ENCODE measurements at places on chromosomes 1 and 21.
A peak's percentile ranks its signal among the peaks of the same experiment; 100 is the strongest.

- no peak for DNase-seq
These were observed 90.0 kb downstream of the HFM1 start for GRCh38 chr1:91314643-91315042.

GRCh38 chr1:235995511-235995910 lies 69.4 kb downstream of the NID1 start:
- no peak for DNase-seq

DNA sequence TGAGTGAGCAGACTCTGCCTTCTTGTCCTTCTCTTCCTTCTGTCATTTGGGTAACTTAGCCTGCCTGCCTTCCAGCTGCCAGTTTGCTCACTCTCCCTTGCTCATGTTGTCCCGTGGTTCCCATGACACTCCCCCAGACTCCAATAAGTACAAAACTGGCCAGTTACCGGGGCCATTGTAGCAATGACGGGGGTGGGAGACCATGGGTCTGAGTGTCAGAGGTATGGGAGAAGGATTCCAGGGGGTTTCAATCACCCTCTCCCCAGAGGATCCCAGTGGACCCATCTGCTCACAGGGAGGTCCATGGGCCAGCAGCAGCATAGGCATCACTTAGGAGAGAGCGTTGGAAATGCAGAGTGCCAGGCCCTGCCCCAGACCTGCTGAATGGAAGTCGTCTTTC lies 51.3 kb downstream of the CAPN9 start:
- DNase-seq, result no peak

DNA sequence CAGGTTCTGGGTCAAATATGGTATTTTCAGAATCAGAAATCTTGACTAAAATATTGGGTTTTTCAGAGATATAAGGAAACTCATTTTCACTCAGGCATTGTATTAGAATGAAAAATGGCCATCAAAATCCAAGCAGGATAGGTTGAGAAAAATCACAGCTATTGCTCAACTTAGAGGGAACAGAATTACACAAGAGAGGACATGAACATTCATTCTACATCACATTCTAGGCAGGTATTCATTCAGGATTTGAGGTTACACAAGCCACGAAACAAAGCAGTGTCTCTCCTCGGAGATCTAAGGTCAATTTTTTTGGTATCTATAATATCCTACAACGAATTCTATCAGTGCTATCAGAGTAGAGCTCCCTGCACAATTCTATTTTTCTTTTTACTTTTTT lies 163.6 kb upstream of the HP1BP3 start:
- no peak for DNase-seq

GRCh38 chr21:39094087-39094780 lies 89.0 kb downstream of the PSMG1 start:
- DNase-seq, result no peak

DNA sequence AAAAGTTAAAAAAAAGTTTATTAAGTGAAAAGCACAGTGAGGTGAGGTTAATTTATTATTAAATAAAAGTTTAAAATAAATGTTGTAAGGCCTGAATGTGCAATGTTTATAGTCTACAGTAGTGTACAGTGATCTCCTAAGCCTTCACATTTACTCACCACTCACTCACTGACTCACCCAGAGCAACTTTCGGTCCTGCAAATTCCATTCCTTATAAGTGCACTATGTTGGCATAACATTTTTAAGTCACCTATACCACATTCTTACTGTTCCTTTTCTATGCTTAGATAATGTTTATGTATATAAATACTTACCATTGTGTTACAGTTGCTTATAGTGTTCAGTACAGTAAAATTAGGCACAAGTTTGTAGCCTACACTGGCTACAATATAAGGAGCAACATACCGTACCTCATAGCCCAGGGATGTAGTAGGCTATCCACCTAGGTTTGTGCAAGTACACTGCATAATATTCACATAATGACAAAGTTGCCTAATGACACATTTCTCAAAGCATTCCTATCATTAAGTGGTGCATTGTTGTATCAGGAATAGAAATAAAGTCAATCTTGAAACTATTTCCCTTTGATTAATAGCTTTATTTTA lies 426.5 kb upstream of the BRINP3 start:
- no peak for DNase-seq

DNA sequence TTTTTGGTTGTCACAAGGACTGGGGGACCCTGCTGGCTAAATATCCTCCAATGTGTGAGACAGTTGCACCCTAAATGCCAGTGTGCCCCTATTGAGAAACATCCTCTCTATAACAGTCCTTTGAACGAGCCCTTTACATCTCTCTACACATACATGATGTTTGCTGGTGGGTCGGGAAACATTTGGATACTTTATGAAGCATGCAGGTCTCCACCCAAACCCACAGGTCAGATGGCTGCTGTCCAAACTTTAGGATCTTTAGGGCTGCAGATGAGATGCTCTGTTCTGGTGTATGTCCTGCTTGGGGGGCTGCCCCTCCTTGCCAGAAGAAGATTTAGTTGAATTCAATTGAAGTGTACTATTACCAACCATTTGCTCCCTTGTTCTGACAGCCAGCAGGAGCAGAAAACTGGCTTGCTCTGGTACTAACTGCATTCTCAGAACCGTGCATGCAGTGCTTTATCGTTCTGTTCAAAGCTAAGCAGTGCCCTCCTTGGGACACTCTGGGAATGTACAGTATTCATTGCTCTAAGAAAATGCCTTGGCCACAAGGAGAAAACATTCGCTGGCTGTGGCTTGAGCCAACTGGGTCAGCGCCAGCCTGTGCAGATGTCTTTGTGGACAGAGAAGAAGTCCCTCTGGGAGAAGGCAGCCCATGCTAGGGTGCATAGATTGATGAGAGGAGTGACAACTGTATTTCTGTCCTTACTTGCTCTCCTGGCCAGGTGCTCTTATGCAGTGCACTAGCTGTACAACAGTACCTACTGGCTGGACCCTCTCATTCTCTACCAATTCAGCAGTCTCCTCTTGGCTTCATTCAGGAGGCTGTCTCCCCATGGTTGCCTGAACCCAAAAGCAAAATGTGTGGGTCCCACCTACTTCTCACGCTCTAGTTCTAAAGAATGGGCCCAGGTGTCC lies 61.4 kb upstream of the DIRAS3 start:
- DNase-seq, result no peak

GRCh38 chr1:107557095-107557494 lies 407.9 kb downstream of the VAV3 start:
- DNase-seq, result no peak

DNA sequence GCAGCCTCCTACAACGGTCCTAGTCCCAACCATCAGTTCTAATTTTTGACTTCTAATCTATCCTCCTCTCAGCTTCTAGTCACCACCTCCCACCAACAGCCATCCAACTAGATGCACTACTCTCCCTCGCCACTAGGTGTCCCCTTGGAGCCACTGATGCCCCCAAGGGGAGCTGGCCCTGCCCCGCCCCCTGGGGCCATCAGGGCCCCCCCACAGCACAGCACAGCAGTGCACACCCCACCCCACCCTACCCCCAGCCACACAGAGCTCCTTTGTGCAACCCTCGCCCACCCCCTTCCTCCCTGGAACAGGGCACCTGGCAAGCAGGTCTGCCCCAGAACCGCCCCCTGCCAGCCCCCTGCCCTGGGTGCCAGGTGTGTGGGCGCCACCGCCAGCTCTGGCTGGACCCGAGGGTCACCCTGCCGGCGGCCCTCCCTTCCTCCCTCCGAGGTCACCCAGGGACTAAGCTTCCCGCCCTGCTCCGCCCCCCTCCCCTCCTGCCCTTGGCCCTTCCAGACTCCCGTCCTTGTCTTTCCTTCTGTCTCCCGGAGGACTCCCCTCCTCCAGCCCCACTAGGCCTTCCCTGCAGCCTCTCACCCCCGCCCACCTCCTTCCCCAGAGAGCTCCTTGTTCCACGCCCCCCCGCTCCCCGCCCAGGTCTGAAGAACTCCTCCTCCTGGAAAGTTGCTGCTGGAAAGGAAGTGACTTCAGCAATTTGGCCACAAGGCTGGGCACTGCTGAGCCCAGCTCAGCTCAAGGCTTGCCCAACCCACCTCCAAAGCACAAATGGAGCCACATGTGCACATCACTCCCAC lies 47.0 kb downstream of the AHDC1 start:
- DNase-seq, result peak; percentile 59

- no peak for DNase-seq
These were observed 53.8 kb upstream of the LYPLAL1 start for GRCh38 chr1:219119839-219120238.

- DNase-seq, result no peak
These were observed 122.5 kb upstream of the NCAM2 start for GRCh38 chr21:20875742-20876141.

GRCh38 chr1:64530969-64531692 lies 61.2 kb downstream of the CACHD1 start:
- DNase-seq, result no peak

GRCh38 chr1:235746245-235746644 lies 96.7 kb upstream of the GNG4 start:
- no peak for DNase-seq

GRCh38 chr1:116064616-116065015 lies 46.6 kb upstream of the MAB21L3 start:
- no peak for DNase-seq

DNA sequence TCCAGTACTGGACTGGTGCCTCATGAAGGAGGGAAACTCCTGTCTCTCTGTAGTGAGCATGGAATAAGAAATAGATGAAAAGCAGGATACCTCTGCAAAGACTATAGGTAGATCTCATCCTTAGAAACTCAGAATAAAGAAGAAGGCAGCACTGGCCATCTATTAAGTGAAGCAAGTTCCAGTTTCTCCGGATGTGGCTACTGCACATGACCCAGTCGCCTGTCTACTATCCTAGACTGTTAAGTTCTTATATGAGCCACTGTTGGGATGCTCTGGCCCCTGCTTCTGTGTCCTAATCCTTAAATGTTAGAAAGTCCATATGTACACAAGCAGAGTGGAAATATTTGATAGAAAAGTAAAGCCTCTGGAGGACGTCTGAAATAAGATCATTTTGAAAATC lies 2.2 kb downstream of the FASLG start:
- no peak for DNase-seq

DNA sequence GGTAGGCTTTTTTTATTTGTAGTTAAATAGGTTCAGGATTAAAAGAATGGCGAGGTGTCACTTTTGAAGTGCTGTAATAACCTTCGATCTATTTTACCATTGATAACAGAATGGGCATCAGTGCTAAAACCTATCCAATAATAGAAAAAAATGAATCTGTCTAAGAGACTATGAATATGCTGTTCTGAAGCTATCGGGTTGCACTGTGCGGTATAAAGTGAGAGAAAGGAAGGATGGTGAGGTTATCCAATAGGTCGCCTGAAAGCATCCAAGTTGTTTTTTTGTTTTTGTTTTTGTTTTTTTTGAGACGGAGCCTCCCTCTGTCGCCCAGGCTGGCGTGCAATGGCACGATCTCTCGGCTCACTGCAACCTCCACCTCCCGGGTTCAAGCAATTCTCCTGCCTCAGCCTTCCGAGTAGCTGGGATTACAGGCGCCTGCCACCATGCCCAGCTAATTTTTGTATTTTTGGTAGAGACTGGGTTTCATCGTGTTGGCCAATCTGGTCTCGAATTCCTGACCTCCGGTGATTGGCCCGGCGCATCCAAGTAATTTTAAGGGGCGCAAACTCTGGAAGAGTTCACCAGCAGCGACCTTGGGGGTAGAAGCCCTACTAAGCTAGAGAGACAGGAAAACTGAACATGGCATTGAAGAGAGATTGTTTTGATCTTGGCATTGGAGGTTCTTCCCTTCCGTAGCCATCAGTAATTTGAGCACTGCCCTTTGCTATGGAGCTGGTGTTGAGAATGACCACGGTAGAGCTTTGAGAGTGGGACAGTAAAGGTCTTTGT lies 8.7 kb upstream of the MDM4 start:
- no peak for DNase-seq

- no peak for DNase-seq
These were observed 303.1 kb upstream of the RUNX1 start for GRCh38 chr21:35352066-35352770.

DNA sequence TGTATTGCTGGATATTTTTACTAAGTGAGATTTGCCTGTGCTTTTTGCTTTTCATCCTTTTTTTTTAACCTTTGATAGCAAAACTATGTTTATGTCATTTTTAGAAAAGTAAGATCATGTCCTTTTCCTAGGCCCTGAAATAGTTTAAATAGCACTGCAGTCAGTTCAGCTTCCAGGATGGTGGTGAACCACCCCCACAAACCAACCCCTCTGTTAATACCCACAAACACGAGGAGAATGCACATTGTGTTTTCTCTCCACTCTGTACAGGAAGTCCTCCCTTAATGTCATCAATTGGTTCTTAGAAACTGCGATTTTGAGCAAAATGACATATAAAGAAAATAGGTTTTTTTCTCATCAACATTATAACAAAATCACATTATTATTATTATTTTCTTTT lies 117.7 kb upstream of the DSCAM start:
- no peak for DNase-seq

GRCh38 chr1:186842547-186842946 lies 13.8 kb downstream of the PLA2G4A start:
- no peak for DNase-seq

GRCh38 chr1:28756846-28757245 lies 20.1 kb downstream of the YTHDF2 start:
- DNase-seq, result no peak

DNA sequence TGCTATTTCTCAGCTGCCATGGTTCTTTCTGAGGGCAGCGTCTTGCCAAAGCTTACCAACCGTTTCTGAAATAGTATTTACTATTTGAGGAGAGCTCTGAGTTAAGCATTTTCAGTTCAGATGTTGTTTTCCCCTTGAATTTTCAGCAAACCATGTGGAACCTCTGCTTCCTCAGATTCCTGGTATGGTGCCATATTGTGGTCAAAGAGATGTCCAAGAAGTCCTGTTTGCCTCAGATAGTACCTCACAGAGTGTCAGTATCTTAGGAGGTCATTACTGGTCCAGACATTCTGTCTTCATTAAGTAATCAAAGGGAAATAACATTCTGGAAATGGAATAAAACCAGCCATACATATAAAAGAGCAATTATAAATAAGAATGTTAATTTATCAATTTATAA lies 36.6 kb downstream of the VANGL2 start:
- DNase-seq, result no peak

DNA sequence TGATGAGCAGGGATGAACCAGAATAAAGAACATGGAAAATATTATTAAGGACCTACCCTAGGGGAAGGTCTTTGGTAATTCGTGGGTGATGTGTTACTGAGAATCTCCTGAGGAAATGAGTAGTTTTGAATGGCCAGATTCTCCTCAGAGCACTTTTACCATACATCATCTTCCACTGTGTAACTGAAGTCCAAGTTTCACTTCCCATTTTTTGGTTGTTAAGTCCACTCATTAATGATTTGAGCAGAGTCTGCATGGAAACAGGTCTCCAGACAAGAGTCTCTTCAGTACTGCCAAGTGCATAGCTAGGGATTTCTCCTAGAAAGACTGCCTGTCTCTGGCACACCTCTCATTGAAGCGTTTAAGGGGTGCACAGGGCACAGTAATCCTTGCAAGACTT lies 48.7 kb upstream of the PCP4 start:
- no peak for DNase-seq

DNA sequence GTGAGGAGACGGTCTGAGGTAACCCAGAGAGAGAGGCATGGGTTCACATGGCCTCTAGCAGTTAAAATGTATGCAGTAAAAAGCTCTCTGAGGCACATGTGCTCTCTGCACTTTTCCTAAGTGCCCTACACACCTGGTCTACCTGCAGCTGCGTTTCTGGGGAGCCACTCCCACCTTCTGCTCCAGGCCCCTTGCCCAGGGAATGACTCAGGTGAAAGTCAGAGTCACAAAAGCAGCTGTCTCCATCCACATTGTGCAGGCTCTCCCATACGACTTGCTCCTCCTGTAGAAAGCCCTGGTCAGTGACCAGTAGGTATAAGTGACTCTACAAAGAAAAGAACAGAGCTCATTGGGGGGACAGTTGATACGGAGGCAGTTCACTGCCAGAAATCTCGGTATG lies 8.8 kb downstream of the MINDY1 start:
- no peak for DNase-seq

All from activated CD8-positive, alpha-beta memory T cell treated with anti-CD3 and anti-CD28 coated beads for 48 hours (primary cell).